Inflammatory macrophage treated with lipopolysaccharide for 1 hour (primary cell): ENCODE measurements at places on chromosomes 16 and 17.

DNA sequence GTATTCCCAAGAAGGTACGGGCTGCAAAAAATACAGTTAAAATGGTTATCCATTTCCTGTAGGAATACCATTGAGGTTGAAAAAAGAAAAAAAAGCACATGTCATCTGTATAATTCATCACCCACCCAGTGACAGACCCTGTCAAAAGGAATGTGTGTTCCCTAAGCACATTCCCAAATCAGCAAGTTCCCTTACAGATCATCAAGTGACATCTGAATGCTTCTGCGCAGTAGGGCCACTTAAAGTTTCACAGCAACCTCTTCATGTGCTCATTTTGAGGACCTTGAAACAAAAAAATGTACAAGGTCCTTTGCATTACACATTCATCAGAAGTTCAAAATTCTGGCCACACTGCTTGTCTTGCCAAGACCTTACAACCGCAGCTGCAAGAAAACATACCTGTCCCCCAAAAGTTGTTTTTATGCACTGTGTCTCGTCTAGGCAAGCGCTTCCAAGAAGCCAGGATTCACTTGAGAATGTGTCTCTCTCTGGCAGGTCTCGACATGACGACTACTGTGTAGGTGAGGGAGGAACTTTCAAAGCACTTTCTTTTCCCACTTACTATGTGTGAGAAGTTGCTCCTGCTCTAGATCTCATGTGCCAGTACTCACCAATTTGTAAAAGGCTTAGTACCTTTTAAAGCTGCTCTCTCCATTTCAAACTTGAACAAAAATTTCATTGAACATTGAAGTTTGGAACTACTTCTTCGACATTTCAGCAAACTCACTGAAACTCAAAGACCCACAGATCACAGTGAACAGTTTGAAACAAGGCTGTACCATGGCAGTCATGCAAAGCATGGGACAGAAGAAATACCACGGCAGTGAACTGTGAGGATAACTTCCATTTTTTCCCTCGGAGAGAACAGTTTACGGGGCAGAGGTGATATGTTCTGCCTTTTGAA is 4.3 kb upstream of the POLG2 start:
- no peak for DNase-seq

DNA sequence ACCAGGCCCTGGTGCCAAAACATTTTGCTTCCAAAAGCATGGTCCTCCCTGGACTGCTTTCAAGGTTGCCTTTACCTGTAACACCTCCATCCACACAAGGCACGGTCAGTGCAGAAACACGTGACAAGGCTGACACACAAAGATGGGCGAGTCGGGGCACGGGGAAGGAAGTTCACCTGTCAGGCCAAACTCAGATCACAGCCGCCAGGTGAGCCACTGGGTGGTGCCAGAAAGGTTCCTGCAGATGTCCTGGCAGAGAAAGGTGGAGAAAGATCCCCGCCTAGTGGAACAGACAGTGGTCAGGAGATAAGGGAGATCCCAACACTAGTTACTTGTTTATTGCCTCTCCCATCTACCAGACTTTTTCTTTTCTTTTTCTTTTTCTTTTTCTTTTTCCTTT is 155.3 kb downstream of the AIPL1 start:
- no peak for DNase-seq

DNA sequence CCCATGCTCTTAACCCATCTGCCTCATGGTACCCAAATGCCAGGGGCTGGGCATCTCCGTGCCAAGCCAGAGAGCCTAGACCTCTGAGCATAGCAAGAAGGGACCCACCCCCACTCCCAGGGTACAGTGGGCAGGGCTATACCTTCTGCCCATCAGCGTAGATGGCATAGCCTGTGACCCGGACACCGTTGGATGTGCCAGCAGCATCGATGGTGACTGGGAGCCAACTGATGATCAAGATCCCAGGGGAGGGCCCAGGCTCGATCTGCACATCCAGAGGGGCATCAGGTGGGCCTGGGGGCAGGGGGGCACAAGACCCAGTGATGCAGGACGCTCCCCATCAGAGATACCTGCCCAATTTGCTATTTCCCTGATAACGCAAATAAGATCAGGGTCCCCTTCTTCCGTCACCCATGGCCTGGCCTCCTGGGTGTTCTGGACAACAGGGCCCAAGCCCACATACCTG is 17.1 kb downstream of the TSPOAP1 start:
- DNase-seq, result no peak

DNA sequence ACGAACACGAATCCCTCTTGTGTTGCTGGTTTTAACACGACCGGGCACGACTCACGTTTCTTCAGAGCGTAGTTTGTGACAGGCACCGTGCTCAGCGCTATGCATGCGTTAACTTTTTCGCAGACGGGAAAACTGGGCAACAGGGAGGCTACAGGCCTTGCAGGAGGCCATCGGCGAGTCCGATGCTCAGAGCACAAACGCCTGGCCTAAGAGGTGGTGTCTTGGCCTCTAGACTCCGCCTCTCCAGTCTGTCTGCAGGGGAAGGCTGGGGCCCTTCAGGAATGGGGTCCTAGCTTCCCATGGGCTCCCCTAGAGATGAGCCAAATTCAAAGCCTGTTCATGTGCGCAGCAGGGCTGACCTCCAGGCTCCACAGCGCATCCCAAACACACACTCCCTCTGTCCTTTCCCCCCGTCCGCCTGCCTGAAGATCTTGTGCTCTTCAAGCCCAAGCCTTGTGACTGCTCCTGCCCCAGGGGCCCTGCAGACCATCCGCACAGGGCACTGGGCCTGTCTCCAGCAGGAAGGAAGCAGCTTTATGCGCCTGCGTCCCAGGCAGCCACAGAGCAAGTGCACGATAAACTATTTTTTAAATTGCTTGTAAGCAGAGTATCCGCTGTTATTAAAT is 3.1 kb downstream of the CLCN7 start:
- no peak for DNase-seq

DNA sequence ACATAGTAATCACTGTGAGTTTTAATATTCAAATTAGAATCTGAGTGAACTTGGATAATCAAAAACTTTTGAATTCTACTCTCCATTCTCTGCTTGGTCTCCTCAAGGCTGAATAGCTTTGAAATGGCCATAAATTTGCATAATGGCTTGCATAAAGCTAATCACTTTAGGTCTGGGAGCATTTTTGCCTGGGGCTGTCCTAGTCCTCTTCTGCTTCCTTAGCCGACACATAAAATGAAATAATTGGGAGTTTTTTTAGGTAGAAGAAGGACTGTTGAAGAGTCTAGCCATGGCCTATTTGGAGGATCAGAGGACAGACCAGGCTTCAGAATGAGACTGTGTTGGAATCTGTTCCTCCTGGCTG is 91.4 kb upstream of the EEF2KMT start:
- DNase-seq, result no peak

DNA sequence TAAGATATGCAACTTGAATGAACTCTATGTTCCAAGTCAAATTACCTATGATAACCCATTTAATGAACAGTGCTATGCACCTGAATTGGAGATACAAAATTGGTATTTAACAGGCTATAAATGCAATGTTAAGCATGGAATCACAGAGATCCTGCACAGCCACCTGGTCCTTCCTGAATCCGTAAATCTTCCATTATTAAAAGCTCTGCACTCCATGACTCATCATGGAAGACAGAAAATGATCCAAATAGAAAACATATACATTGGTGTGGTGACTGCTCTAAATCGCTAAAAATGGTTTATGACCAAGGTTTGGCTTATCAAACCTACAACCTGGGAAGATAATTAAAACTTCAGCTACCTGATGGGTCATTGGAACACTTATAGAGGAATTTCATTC is 45.3 kb downstream of the GLG1 start:
- no peak for DNase-seq

DNA sequence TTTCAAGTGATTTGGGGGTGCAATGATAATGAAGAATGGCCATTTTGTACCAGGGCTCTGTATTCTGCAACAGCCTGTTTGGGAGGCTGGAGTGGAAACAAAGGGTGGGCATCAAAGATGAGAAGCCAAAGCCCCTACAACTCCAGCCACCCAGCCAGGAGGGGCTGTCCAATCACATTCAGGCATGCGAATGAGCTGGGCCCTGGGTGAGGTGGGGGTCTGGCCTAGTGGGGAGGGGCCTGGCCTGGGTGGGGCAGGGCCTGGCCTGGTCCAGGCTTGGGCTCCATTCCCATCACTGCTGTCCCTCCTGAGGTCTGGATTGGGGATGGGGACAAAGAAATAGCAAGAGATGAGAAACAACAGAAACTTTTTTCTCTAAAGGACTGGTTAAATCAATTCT is 6.4 kb downstream of the AOC3 start:
- DNase-seq, result no peak

- no peak for DNase-seq
These were observed 742 bp upstream of the SLC9A5 start for GRCh38 chr16:67248073-67248400.

DNA sequence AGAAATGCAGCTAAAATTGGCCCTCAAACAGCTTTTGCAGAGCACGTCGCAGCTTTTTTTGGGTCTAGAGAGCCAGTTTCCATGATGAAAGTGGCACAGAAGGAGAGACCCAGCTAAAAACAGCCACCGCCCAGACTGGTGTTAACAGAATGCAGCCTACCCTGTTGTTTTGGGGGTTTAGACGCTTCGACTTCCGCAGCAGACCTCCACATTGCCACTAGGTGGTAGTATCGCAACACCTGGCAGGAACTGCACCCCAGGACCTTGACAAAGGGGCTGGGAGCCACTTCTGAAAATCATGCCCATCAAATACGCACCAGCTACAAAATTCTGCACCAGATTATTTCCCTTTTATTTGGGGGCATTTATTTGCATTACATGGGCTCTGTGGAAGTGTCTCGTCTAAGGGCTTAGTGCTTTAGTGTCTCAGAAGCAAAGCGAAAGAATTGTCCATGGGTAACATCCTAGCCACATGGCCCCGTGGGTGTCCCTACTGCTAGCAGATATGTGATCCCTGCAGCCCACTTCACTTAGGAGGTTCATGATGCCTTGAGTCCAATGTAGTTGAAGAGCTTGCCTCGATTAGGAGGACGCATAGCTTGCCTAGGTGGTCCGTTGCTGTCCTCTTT is 167.1 kb downstream of the HAPSTR1 start:
- no peak for DNase-seq

DNA sequence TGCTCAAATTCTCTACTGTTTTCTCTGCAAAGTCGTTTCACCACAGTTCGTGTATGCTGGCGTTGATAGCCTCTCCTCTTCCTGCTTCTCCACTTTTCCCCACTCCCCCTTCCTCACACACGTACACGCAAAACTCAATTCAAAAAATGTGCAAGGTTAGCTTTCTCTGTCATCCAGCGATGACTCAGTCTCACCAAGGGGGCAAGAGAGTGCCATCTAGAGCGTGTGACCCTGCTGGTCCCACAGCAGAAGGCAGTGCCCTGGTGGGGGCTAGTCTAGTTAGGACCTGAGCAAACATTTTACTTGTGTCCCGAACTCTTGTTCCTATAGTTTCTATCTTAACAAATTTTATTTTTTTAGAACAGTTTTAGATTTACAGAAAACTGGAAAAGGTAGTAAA is 121.2 kb upstream of the CHMP6 start:
- DNase-seq, result peak; percentile 11

GRCh38 chr16:87541872-87542234 is 49.0 kb upstream of the ZCCHC14 start:
- DNase-seq, result no peak

GRCh38 chr16:77212741-77213541 is 13.7 kb downstream of the SYCE1L start:
- DNase-seq, result peak; percentile 35

GRCh38 chr16:68519225-68519745 is 19.8 kb upstream of the ZFP90 start:
- no peak for DNase-seq

DNA sequence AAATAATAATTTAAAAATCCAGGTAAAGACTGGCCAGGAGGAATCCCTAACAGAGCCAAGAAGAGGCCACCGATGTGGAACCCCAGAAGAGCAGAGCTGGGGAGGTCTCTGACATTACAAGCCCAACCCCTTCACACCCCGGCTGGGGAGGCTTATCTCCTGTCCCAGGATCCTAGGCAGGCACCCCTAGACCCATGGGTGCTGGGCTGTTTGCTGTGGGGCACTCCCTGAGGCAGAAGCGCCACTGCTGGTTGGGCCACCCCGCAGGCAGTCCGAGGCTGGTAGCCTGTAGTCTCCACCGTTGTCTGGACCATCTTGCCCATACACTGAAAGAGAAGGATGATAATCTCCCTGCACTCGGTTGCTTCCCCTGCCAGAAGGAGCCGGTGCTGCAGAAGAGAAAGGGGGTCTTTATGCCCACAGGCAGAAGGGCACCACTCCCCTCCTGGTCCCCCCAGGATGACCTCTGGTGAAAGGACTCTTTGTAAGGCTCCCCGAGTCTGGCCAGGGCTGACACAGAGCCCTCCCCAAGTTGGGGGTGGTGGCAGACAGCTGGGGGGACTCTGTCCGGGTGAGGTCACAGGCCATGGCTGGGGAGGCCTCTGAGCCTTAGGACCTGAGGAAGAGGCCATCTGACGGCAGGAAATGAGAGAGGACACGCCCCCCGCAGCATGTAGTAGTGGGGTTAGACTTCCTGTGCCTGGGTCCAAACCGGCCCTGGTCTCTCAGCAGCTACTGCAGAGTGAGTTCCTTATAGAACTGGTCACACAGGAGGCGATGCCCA is 34.2 kb downstream of the CFAP20 start:
- no peak for DNase-seq

- no peak for DNase-seq
These were observed 66.6 kb upstream of the RPH3AL start for GRCh38 chr17:419073-419735.

- DNase-seq, result no peak
These were observed 8.6 kb downstream of the XYLT1 start for GRCh38 chr16:17461951-17462729.

DNA sequence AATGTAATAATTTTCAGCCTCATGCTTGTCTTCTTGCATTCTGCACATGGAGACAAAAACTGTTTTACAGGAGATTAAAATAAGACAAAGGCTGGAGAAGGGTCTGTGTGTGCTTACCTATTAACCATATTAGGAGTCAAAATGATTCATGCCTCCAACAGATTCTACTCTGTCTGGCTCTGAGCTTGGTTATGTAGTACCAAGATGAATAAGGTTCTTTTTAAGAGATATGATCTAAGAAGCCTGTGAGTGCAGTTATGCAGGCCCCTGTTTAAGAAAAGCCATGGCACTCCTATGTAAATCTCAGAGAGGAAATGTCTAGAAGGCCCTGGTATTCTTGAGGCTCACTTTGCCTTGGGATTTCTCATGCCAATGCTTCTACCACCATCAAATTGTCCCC is 486.6 kb upstream of the CDH11 start:
- DNase-seq, result no peak

DNA sequence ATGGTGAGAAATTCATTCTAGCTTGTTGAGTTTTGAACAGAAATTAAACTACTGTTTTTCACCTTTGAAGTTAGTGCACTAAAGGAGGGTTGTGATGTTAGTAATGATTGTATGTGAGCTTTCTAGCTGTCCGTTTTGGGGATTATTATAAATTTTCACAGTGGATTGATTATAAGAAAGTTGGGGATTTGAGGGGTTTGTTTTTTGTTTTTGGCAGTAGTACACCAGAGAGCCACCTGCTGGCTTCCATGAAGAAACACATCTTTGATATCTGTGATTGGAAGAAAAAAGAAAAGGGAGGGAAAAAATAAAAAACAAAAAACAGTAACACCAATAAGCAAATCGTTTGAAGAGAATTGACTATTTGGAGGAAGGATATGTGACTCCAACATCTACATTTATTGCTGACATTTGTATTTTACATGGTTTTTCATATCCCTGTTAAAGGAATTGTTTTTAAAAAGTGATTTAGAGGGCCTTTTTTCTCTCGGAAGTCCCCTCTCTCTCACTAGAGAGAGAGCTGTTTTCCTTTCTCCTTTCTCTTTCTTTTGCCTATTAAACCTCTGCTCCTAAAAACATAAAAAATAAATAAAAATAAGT is 1469.5 kb upstream of the GOT2 start:
- DNase-seq, result no peak
